ENCODE measurements at places on chromosomes 1 and 21. TPM values are rescaled to one million over a fixed set of nuclear protein-coding genes. Genes with fewer than 3 reads are reported as not detected.

- DNase-seq = no peak
Measured at GRCh38 chr1:41902159-41902577, 16.6 kb downstream of the HIVEP3 start.

GRCh38 chr1:19860418-19860817 is 21.8 kb upstream of the OTUD3 start:
- no peak for DNase-seq

Gene AUNIP
- 0.46 TPM for polyA plus RNA-seq

Gene WNT9A
- polyA plus RNA-seq = 0.60 TPM

All from sigmoid colon (tissue), 7 donors.